NCI-H1417 treated with DMSO at 0.1 percent for 48 hours (cell line): ENCODE measurements at places on chromosomes 1 and 21.

- no peak for DNase-seq
These were observed 6.3 kb downstream of the GPA33 start for GRCh38 chr1:167083871-167084270.

DNA sequence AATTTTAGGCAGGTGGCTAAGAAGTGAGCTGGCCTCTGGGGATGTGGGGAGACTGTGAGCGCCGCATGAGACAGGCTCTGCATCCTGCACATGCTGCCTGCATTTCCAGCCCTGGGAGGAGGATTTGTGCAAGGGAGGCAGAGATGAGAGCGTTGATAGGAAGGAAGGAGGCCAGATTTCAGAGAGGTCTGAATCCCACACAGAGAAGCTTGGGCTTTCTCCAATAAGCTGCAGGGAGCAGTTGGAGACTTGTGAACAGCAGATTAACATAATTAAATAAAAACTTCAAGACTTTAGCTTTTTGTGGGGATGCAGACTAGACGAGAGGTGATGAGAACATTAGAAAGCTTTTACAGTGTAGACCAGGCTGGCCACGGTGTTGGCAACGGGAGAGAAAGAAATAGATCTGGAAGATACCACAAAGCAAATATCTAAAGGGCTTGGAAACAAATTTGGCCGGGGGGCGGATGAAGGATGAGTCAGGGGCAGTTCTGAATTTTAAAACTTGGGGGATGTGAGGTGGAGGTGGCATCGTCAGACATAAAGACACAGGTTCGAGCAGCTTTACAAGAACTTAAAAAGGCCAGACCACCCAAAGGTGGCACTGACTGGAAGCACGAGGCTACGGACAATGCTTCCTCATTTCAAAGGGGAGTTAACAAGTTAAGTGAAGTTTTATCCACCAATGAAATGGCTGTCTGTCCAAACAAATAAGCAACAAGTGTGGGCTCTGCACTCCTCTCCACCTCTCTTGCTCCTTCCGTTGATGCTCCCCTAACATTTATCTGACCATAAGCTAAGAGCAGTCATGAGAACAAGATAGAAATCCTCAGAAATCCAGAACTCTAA lies 57.0 kb downstream of the HIVEP3 start:
- no peak for DNase-seq

DNA sequence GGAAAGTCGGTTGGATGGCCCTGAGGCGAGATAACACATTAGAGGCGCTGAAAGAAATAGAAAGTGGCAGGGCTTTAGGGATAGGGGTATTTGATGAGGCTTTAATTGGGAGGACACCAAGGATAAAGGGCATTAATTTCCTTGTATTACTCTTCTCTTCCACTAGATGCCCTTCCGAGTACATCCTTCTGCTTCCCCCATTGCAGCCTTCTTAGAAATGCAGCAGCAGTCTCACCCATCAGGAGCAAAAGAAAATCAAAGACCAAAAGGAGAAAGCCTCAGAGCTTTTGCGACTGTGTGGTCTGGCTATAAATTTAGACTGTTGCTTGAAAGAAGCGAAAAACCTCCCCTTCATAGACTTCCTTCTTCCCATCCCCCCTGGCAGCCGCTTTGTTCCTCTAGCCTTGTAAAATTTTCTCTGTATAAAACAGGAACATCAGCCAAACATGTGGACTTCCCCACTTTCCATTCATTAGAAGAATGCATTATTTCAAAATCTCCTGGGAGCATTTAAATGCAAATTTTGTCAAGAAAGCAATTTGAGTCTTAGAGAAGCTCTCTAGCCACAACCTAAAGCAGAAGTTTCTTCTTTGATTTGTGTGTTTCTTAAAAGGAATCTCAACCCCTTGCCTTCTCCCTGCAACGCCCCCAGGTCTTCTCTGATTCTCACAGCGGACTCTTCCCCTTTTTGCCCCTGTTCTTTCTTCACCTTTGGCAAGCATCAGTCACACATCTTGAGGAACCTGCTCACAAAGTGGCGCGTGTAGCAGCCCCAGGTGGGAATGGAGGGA lies 76.6 kb downstream of the NDUFS5 start:
- peak; percentile 29 for DNase-seq

DNA sequence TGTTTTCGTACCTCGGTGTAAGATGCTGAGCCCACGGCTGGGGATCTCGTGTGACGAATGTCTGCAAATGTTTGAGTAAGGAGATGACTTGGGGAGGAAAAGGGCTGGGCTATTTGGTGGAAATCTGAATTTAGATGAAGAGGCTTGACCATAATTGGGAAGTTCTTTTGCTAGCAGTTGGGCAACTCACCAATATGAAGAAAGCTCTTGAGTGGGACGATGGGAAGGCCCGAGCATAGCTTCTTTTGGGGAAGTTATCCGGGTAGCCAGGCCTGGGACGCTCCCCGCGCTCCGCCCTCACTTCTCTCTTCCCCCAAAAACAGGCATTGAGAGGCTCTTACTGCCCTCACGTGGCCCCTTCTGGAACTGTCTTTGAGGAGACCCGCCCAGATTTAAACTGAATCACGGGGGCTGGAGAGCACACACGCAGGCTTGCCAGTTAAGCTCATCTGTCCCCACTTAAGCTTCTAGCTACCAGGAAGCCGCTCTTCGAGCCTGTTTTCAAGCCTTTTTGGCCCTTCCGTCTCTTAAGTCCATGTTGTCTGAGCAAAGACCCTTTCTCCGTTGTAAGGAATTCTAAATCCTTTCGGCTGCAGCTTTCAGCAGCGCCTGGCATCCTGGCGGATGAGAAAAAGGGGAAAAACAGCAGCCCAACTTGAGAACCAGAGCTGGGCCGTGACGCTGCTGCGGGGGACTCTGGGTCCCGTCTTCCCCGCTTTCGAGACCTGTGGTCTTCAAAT lies 93.1 kb downstream of the NID1 start:
- DNase-seq, result peak; percentile 43

- DNase-seq, result no peak
These were observed 562.0 kb downstream of the PLPP3 start for GRCh38 chr1:56017336-56017735.

- DNase-seq, result no peak
These were observed 9.6 kb downstream of the PTPRU start for GRCh38 chr1:29245876-29246275.

DNA sequence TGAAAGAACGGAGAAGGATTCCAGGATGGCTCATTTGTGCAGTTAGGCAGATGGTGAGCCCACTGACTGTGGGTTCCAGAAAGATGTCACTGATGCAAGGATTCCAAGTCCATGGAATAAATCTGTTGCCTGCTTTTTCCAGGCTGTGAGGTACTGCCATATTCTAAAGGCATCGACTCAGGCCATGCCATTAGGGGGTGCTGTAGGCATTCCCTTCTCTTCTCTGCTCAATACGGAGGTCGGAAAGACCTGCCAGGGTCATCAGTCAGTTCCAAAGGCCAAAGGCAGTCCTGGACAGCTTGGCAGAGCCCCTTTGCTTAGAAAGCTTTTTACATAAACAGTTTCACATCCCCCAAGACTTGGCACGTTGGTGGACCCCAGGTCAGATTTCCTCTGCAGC lies 31.7 kb upstream of the TMEM125 start:
- DNase-seq, result no peak

DNA sequence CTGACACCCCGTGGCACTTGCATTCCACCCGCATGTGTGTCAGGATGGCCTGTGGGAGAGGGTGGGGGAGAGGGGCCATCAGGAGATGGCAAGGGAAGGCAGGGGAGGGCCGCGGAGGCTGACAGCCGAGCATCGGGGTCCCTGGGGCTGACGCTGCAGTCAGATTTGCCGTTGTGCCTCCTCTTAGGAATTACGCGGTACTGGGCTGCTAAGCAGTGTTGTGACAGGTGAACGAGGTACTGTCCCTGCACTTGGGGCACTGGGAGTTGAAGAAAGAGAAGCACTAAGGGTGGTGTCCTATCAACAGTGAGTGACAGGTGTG lies 22.5 kb downstream of the WNT4 start:
- no peak for DNase-seq

- DNase-seq, result no peak
These were observed 25.0 kb downstream of the MTOR start for GRCh38 chr1:11237356-11237755.

DNA sequence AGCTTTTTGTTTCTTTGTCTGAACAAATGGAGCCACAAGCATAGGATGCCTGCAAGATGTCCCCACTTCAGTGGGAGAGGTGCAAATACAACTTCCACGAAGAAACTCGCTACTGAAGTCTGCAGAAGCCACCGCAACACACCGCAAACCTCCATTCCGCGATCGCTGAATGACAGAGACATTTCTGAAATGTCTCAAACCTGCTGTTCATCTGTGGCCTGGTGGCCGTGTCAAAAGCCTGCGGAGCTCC lies 1.0 kb downstream of the TP53BP2 start:
- no peak for DNase-seq

DNA sequence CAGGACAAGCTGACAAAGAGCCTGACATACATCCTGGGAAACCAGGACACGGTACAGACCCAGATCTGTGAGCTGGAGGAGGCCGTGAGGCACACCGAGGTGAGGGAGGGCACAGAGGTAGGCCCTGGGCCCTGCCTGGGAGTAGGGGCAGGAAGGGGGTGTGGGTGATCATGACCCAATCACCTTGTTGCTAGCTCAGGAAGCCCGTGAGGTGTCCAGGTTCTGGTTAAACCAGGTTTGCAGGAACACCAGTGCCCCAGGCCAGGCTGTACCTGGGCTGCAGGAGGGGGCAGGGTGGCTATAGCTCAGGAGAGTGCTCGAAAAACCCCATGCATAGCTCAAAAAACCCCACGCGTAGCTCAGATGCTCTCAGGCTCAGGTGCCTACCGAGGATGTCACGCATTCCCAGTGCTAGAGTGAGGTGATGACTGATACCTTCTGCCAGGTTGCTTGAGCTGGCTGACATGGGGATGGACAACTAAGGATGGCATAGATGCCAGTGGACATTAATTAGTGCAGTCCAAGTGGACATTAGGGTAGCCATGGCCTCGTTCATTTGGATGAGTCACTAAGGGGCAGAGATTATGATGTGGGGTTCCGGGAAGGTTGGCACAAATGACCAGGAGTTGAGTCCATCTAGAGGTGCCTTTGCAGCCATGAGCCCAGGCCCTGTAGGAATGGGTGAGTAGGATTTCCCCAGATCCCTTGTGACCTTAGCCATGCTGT lies 3.7 kb downstream of the TRIM46 start:
- no peak for DNase-seq

DNA sequence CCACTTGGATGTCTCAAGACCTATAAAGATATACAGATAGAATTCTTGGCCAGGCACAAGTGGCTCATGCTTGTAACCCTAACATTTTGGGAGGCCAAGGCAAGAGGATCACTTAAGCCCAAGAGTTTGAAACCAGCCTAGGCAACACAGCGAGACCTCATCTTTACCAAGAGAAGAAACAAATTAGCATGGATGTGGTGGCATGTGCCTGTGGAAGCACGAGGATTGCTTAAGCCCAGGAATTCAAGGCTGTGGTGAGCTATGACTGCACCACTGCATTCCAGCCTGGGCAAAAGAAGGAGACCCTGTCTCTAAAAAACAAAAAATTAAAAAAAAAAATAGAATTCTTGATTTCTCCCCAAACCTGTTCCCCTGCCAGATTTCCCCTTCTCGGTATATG lies 8.3 kb downstream of the ASAP3 start:
- no peak for DNase-seq

DNA sequence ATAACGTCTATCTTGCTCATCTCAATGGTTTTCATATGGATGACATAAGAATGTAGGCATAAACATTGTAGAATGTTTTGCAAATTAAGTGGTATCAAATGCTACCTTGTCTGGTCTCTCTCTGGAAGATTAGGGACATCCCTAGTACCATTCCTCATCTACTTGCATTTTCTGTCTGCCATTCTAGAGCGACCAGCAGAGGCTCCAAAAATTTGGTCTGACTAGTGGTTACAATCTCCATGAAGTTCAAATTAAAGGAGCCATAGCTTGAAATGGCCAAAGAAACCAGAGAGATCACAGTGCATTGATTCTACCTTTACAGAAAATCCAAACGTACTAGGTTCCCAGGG lies 1.1 kb downstream of the CD84 start:
- DNase-seq, result no peak

- DNase-seq, result no peak
These were observed 74.5 kb downstream of the RHOU start for GRCh38 chr1:228809621-228810394.

DNA sequence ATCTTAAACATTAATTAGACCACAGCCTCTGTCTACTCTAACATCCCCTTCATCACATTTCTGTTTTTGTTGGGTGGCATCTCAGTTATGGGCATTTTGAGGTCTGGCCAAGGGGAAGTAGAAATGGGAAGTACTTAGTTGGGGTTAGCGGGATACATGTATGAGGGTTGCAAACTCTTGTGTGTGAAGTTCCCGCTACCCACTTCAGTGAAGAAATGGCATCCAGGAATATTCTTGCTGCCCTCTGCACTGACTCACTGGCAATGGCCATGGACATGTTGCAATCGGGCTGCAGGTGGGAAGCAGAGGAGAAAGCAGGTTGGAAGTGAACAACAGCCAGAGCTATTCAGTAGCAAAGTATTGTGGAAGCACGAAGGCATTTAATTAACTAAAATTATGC lies 7.4 kb downstream of the CD48 start:
- DNase-seq, result no peak

DNA sequence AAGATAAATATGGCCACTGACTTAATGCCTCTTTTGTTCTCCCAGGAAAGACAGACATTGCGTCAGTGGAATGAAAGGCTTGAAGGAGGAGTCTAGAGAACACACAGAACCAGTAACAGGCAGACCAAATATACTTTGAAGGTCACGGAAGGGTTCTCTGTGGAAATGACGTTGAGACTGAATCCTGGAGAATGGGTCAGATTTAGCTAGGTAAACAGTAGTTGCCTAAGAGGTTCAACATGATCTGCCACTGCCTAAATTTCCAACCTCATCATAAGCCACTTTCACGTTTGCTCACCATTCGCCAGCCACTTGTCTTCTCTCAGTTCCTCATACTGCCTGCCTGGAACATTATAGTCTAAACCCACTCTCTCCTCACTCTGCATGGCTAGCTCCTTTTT lies 20.5 kb downstream of the PLA2G4A start:
- no peak for DNase-seq

- DNase-seq, result no peak
These were observed 183.3 kb upstream of the TMEM51 start for GRCh38 chr1:14970115-14970798.

GRCh38 chr1:58333511-58333910 lies 213.0 kb downstream of the OMA1 start:
- DNase-seq, result no peak

GRCh38 chr1:83693427-83694126 lies 305.4 kb downstream of the TTLL7 start:
- no peak for DNase-seq

GRCh38 chr1:193019442-193020026 lies 39.6 kb downstream of the UCHL5 start:
- DNase-seq, result peak; percentile 7
